ENCODE measurements at places on chromosomes 7 and 10.

DNA sequence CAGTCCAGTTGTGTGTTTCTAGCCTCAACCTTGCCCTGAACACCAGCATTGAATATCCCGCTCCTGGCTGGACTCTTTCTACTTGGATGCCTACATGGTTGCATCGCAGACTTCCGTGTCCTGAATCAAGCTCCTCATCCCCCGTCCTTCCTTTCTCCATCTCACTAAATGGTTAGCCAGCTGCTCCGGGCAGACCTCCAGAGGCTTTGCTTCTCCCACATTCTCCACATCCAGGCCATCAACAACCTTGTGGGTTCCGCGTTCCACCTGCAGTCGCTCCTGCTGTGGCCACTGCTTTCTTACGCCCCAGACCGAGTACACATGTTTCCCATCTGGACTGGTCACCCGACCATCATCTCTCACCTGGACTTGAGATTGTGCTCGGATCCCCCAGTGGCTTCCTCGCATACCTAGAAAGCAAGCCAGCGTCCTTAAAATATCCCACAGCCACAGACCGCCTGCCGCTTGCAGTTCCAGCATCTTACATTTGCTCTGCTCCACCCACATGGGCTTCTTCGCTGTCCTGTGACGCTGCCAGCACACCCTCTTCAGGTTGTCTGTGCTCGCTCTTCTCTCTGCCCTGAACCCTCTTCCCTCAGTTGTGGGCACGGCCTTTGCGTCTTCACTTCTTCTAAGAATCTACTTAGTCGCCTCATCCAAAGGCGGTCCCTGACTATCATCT lies 25.9 kb downstream of the CELF2 start:
- DNase-seq, result no peak

DNA sequence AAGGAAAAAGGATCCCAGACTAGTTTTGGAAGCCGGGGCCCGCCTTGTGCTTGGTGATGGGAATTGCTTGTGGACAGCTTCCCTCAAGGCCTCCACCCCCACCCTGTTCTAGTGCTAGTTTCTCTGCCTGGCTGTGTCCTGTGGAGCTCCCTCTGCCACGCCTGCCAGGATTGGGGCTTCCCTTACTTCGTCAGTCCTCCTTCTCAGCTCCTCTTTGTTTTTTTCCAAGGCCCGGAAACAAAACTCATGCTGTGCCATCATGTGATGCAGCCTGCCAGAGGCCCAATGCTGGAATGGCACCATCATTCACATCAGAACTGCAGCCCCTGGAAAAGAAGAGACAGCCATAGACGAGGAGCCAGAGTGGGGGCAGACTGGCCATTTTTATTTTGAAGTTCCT lies 11.2 kb downstream of the YKT6 start:
- no peak for DNase-seq

DNA sequence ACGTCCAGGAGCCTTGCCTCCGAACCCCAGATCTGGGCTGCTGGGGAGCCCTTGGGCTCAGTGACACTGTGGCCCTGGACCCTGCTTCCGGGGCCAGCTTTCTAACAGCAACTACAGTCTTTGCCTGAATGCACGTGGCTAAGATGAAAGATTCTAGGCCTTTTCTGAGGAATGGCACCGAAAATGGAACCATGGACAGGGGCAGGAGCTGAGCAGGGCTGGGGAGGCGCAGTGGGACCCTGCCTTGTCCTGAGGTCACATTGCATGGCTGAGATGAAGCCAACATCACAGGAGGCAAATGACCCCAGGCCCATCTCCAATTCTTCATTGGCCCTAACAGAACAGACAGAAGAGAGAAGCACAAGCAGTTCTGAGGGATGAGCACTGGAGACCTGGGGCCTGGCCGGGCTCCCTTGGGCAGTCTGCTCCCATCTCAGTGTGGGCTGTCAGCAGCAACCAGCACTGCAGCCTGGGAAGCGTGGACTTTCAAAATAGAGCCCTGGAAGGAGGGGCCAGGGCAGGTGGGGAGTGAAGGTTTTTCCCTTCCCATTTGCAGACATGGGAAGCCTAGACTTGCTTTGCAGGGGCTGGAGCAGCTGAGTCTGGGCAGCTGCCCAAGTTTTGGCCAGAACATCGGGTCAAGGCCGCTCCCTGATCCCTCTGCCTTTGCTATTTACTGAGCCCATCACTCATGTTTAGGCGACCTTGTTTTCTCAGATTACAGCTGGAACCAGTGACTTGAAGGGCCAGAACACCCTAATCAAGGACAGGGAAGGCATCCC lies 114.4 kb upstream of the TCERG1L start:
- no peak for DNase-seq

DNA sequence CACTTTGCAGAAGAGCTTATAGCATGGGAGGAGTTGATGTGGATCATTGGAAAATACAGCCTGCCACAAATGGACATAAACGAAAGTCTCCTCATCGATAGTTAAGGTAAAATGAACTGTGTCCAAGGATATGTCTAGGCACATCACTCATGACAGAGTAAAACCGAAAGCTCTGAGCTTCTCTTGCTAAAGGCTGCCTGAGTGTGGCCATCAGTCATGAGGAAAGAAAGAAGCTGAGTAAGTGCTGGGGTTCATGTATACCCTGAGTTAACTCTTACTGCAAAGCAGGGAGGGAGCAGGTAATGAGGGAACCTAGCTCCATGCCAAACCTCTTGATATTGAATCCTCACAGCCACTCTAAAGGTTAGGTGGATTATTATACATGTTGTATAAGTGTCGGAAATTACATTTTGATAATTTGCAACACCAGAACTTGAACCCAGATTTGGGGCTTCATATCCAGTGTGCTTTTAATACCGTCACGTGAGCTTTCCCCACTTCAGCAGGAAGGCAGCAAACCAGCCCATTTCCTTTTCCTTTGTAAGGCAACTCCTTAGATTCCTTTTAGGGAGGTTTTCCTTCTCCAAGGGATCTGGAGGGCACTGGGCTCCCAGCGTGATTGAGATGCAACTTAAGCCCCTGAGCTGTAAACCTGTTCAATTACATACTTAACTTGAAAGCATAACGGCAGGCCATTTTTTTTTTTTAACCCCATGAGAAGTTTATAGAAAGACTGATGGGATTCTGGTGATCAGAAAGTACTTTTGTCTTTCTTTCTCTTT lies 215.0 kb downstream of the PHF14 start:
- no peak for DNase-seq

DNA sequence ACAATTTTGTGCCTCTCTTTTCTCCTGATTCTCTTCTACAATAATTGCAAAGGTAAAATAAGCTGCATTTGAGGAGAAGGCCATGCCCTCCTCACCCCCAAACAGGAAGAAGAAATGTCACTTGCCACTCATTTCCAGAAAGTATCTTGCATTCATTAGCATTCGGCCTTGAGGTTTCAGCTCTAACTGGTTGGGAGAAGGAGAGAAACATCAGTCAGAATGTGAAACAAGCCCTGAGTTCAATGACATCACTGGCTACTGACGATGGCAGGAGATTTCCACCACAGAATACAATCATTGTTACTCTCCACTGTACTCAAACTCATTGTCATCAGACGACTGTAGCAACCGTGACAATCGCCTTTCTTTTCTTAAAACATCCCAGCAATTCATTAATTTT lies 72.8 kb downstream of the PRKCQ start:
- no peak for DNase-seq

DNA sequence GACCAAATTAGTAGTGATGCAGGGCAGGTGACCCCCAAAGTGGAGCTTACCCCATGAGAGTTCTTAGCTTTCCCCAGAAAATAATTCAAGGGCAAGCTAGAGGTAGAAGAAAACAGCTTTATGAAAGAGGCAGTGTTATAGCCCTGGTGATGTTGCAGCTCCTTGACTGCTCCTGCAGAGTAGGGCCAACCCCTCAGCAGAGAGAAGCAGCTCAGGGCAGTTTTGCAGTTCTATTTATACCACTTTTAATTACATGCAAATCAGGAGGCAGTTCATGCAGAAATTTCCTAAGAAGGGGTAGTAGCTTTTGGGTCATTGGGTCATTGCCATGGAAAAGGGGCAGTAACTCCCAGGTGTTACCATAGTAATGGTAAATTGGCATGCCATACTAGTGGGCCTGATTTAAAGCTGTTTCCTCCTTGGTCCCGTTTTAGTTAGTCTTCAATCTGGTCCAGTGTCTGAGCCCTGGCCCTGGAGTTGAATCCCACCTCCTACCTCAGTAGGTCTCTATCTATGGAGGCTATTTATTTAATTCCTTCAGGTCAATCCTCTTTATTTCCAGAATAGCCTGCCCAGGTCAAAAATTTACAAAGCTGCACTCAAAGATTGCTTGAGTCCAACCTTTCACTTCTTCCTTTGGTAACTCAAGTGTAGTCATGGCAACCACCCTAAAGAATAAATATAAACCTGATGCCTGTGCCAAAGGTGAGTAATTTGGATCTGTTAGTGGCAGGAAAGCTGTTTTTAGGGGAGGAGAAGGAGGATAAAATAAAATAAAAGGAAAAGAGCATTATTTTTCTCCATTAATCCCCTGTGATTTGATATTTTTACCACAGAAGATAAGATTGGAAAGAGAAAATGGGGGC lies 29.5 kb downstream of the PLXDC2 start:
- DNase-seq, result no peak

DNA sequence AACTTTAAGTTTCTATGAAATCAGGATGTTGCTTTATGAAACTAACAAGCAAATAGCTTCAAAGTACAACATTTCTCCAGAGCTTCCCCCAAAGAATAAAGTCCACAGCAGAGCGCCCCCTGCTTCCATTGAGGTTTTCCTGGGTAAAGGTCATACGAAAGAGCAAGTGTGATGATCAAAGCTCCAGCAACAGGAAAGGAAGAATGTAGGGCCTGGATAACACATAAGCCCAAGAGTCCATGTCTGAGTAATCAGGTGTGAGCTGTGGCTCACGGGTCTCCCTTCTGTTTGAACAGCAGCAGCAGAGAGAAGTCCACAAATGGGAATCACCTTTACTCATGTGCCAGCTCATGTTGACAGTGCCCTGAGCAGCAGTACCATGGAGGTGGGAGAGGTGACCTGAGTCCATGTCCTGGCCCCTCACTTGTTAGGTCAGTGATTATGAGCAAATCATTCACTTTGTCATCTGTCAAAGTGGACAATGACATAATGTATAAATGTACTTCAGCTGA lies 50.5 kb downstream of the MRPL32 start:
- no peak for DNase-seq

GRCh38 chr7:143259765-143260164 lies 3.5 kb upstream of the GSTK1 start:
- DNase-seq, result no peak
